Effector memory CD4-positive, alpha-beta T cell (primary cell): ENCODE measurements at places on chromosomes 2 and 18.

DNA sequence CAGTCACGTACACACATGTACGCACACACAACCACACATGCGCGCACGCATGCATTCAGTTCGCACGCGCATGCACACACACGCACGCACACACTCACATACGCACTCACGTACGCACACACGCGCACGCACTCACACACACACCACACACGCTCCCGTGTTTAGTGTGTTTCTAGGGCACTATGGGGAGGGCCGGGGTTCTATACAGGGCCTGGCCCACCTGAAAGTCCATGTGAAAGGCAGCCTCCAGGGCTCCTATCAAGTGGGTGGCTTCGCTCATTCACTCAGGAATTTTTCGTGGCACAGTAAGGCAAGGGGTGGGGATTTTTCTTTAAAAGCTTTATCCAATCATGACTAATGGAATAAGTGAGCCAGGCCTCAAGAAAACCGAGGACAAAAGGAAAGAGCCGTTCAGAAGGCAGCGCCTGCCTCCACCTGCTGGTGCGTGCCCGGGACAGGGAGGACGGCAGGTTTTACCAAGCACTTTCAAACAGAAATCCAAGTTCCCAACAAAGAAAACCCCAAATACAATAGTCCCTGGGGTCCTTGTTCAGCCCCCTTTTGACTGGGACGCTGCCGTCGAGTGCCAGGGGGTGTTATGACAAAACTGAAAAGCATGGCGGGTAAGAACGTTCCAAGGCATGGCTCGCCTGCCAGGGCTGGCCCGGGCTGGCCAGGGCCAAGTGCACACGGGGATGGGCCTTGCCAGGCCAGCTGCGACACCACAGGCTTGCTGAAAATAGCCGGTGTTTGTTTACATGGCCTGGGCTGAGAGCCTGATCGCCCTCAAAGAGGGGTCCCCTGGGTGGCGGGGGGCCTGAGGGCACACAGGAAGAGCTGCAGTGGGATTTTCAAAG is 110.0 kb downstream of the HDAC4 start:
- no peaks in the 10 kb centered on the region for H3K27me3 ChIP-seq
- no peaks in the 10 kb centered on the region for H3K36me3 ChIP-seq
- H3K27ac ChIP-seq, result no peak overlapping the region
- no peak overlapping the region for H3K4me3 ChIP-seq
- H3K4me1 ChIP-seq, result peaks cover 47% of the 10 kb centered on the region

DNA sequence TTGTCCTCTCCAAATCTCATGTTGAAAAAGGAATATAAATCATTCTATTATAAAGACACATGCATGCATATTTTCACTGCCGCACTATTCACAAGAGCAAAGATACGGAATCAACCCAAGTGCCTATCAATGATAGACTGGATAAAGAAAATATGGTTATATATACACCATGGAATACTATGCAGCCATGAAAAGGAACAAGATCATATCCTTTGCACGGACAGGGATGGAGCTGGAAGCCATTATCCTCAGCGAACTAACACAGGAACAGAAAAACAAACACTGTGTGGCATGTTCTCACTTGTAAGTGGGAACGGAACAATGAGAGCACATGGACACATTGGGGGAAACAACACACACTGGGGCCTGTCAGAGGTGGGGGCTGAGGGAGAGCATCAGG is 28.1 kb upstream of the PARD3B start:
- H3K4me1 ChIP-seq, result no peaks in the 10 kb centered on the region
- H3K27ac ChIP-seq, result no peak overlapping the region
- H3K36me3 ChIP-seq, result no peaks in the 10 kb centered on the region
- H3K27me3 ChIP-seq, result no peaks in the 10 kb centered on the region
- DNase-seq, result no peak

DNA sequence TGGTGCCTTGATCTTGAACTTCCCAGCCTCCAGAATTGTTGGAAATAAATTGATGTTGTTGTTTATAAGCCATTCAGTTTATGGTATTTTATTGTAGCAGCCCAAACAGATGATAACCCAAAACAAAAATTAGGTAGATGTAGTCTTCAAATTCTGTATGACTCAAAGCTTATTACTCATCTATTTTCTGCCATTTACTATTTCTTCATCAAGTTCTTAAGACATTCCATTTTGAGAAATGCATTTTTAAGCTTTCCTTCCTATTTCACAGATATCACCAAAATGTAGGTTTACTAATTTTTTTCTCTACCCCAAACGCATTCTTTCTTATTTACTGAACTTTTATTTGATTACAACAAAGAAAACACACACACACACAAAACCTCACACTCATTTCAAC is 148.2 kb downstream of the RND3 start:
- H3K4me1 ChIP-seq, result no peaks in the 10 kb centered on the region
- H3K27me3 ChIP-seq, result no peaks in the 10 kb centered on the region
- no peak overlapping the region for H3K4me3 ChIP-seq

- no peak overlapping the region for H3K4me3 ChIP-seq
- H3K36me3 ChIP-seq, result no peaks in the 10 kb centered on the region
- H3K4me1 ChIP-seq, result no peaks in the 10 kb centered on the region
- DNase-seq, result no peak
- H3K27ac ChIP-seq, result no peak overlapping the region
Observed at GRCh38 chr18:32919799-32920198, 147.0 kb upstream of the KLHL14 start.

DNA sequence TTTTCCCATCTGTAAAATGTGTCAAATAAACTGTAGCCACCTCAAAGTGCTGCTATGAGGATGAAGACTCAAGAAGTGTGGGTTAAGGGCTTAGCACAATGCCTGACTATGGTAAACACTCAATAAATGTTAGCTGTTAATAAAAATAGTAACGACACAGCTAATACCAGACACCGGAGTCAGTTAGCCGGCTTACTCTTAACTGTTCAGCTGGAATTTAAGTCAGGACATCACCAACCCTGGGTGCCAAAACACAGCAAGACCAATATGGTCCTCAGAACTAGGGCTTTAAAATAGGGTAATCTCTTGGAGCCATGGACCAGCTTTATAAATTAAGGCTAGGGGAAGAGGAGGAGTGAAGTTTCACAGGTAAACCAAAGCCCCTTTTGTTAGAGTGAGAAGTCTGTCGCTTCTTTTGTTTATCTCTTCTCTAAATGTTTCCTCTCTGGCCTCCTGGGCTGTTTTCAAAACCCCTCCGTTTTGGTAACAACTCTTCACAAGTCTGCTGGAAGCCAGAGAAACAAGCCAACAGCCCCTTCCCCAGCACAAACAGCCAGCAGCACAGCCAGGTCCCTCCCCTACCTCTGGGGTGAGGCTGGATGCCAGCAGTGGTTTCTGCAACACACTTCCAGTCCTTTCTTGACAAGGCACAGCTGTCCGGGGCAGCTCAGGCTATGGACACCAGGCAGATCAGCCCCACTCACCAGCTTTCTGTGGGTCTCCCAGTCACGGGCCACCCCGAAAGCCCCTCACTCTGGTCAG is 13.8 kb upstream of the FZD7 start:
- H3K4me1 ChIP-seq, result no peaks in the 10 kb centered on the region
- no peak overlapping the region for H3K4me3 ChIP-seq
- no peaks in the 10 kb centered on the region for H3K36me3 ChIP-seq
- H3K27ac ChIP-seq, result no peak overlapping the region

GRCh38 chr2:45984896-45985473 is 312.2 kb upstream of the EPAS1 start:
- no peak overlapping the region for H3K27ac ChIP-seq
- no peaks in the 10 kb centered on the region for H3K4me1 ChIP-seq
- no peak for DNase-seq
- H3K27me3 ChIP-seq, result no peaks in the 10 kb centered on the region

- no peak overlapping the region for H3K27ac ChIP-seq
- DNase-seq, result no peak
- no peak overlapping the region for H3K4me3 ChIP-seq
- no peaks in the 10 kb centered on the region for H3K27me3 ChIP-seq
- H3K4me1 ChIP-seq, result no peaks in the 10 kb centered on the region
- no peaks in the 10 kb centered on the region for H3K36me3 ChIP-seq
Observed at GRCh38 chr2:118058951-118059350, 29.3 kb upstream of the INSIG2 start.

DNA sequence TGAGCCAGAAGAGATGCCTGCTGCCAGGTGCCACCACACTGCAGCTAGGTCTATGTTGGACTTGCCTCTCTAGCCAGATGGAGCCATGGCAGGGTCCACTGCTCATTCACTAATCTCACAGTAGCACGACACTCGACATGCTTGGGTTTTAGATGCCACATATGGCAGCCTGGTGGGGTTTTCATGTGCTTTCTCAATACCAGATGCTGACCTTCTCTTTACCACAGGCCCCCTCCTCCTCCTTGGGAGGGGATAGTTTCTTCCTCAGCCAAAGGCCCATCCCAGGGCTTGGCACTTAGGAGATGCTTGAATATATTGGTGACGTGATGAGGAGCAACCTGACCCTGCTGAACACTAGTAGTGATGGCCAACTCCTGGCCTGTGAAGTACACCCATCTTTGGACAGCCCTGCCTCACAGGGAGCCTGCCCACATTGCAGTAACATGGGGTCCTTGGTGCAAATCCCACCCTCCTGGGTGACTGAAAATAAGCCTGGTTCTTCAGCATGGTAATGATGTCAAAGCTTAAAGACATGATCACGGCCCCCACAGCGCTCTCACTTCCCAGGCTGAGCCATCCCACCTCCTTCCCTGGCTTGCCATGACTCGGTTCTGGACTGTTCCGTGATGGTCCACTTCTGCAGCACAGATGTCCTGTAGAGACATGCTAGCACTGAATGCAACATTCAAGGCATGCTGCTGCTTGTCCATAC is 227.5 kb downstream of the SH3RF3 start:
- no peaks in the 10 kb centered on the region for H3K4me1 ChIP-seq
- H3K36me3 ChIP-seq, result no peaks in the 10 kb centered on the region
- no peak overlapping the region for H3K4me3 ChIP-seq
- no peak for DNase-seq
- H3K27ac ChIP-seq, result no peak overlapping the region
- H3K27me3 ChIP-seq, result no peaks in the 10 kb centered on the region

DNA sequence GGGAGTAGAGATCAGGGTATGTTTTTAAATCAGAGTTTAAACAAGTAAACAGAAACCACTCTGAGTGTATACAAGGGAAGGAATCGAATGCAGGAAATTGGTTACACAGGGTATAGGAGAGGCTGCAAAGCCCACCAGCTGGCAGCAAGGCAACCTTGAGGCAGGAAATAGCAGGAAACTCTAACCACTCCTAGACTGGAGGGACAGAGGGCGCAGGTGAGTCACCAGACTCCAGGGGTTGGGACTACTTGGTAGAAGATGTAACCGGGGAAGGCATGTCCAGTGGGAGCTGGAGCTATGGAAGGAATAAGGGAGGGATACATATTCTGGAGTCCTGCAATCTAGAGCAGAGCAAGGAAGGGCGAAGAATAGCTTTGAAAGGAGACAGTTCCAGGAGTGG is 152.3 kb downstream of the MEIS1 start:
- DNase-seq, result no peak
- peaks cover 11% of the 10 kb centered on the region for H3K27me3 ChIP-seq
- no peaks in the 10 kb centered on the region for H3K36me3 ChIP-seq
